A549 treated with GW870086 at 1 μM for 4 hours (cell line): ENCODE measurements at places on chromosomes 6 and 20. TPM values are rescaled to one million over a fixed set of nuclear protein-coding genes. Genes with fewer than 3 reads are reported as not detected.

Gene FOXC1
- total RNA-seq = 4.6 to 7.4 TPM (median 6.6 TPM) in 5 replicates

Gene PDE10A
- 24.4 to 28.4 TPM (median 27.9 TPM) in 5 replicates for total RNA-seq

Gene POLR1C
- total RNA-seq = 46.7 to 56.2 TPM (median 47.8 TPM) in 5 replicates

Gene CRISP3
- not detected in 5 replicates for total RNA-seq

Gene GTSF1L
- total RNA-seq = not detected in 5 replicates

Gene UBE2C
- 225 to 255 TPM (median 251 TPM) in 5 replicates for total RNA-seq

Gene TMEM14C
- total RNA-seq = 147 to 168 TPM (median 156 TPM) in 5 replicates

Gene KCNQ5
- total RNA-seq = 0.89 to 1.8 TPM (median 1.4 TPM) in 5 replicates

Gene PROKR2
- not detected in 5 replicates for total RNA-seq

Gene TMEM200A
- 0.07 to 0.11 TPM (median 0.08 TPM) in 5 replicates for total RNA-seq

Gene ZNF451
- 6.0 to 10.9 TPM (median 9.1 TPM) in 5 replicates for total RNA-seq

Gene PRL
- not detected in 5 replicates for total RNA-seq

Gene ACOT13
- total RNA-seq = 15.5 to 29.3 TPM (median 27.7 TPM) in 5 replicates
